ENCODE measurements at places on chromosomes 4 and X.
A peak's percentile ranks its signal among the peaks of the same experiment; 100 is the strongest.

- no peak for DNase-seq
These were observed 108.3 kb downstream of the DCTD start for GRCh38 chr4:182808673-182809416.

DNA sequence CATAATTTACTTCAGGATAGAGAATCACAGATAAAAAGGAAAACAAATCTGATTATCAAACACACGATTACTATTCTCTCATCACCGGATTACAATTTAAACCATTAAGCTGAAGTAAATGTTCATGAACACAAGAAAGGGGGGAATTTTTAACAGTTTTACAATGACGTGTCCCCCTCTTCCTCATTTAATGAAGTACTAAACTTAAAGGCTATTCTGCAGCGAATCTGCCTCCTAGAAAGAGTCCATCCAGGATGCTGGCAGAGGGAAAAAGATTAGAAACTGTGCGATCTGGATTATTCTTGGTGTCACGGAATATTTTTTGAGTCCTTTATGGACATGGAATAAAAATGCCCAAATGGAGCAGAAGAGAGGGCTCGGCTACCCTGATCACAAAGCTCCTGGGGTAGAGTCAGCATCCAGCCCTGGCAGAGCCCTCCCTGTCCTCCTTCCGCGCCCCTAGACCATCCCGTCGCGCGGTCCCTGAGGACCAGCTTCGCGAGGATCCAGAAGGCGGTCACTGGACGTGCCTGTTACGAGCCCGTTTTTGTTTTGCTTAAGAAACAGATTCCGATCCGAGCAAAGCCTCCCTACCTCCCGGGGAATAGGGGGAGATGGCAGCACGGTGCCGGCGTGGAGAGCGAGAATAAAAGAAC, 1.2 kb downstream of the ELF2 start:
- DNase-seq: no peak

DNA sequence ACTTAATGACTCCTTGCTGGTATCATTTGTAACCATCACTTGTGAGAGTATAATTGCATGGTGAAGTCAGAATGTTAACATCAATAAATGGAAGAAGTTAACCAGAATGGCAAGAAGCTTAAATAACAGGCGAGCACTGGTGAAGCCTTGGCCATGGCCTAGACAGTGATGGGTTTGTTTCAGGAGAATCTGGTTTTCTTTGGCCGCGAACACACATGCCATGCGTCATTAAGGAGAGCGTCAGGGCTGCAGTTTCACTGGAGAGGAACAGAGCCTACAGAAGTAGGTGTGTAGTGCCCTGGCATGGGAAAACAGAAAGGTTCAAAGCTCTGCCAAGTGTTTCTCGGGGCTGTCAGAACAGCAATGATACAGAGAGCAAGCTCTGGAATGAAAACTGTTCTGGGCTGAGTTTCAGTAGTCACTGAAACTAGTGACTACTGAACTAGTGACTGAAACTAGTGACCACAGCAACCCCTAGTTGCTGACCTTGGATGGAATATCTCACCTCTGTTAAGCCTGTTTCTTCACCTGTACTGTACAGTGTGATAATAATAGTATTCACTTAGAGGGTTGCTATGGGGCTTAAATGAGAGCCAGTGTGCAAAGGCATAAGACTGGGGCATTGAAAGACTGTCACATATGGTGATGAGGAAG, 93.8 kb downstream of the C4orf51 start:
- DNase-seq: no peak

- no peak for DNase-seq
These were observed 2.4 kb downstream of the PPEF1 start for GRCh38 chrX:18709833-18710232.

- no peak for DNase-seq
These were observed 235.5 kb downstream of the GALNTL6 start for GRCh38 chr4:172048666-172049065.

- DNase-seq: peak; percentile 40
These were observed 41.9 kb downstream of the TNIP2 start for GRCh38 chr4:2714061-2714770.

GRCh38 chr4:183256756-183257385, 63.2 kb downstream of the CLDN22 start:
- DNase-seq: no peak

DNA sequence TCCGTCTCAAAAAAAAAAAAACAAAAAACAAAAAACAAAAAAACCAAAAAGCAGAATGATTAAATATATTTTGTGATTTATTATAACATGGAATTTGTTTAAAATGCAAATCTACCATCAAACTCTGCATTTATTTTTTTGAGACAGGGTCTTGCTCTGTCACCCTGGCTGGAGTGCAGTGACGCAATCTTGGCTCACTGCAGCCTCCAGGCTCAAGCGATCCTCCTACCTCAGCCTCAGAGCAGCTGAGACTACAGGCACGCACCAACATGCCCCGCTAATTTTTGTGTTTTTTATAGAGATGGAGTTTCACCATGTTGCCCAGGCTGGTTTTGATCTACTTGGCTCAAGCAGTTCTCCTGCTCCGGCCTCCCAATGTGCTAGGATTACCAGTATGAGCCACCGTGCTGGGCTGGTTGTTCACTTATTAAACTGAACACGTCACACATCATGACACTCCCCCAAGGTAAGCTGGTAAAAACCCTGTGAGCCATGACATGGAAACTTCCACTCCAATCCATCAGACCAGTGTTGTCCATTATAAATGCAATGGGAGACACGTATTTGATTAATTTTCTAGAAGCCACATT, 45.7 kb downstream of the RBM47 start:
- DNase-seq: no peak

GRCh38 chr4:54215379-54216077, 13.6 kb upstream of the PDGFRA start:
- peak; percentile 28 for DNase-seq

DNA sequence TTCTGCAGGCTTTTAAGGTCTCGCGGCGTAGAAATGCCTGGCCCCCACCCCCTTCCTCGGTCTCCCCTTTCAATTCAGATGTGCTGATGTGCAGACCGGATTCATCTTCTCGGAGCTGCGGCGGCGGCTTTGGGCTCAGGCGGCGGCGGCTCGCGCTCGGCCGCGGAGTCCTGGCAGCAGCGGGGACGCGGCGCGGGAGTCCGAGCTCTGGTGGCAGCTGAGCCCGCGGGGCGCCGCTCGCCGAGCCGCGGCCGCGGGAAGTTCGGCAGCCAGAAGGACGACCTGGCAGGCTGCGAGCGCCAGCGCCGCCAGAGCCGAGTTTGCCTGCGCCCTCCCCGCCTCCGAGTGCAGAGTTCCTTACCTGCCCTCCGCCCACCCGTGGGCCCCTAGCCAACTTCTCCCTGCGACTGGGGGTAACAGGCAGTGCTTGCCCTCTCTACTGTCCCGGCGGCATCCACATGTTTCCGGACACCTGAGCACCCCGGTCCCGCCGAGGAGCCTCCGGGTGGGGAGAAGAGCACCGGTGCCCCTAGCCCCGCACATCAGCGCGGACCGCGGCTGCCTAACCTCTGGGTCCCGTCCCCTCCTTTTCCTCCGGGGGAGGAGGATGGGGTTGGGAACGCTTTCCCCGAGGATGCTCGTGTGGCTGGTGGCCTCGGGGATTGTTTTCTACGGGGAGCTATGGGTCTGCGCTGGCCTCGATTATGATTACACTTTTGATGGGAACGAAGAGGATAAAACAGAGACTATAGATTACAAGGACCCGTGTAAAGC, 448 bp downstream of the TLL1 start:
- no peak for DNase-seq

DNA sequence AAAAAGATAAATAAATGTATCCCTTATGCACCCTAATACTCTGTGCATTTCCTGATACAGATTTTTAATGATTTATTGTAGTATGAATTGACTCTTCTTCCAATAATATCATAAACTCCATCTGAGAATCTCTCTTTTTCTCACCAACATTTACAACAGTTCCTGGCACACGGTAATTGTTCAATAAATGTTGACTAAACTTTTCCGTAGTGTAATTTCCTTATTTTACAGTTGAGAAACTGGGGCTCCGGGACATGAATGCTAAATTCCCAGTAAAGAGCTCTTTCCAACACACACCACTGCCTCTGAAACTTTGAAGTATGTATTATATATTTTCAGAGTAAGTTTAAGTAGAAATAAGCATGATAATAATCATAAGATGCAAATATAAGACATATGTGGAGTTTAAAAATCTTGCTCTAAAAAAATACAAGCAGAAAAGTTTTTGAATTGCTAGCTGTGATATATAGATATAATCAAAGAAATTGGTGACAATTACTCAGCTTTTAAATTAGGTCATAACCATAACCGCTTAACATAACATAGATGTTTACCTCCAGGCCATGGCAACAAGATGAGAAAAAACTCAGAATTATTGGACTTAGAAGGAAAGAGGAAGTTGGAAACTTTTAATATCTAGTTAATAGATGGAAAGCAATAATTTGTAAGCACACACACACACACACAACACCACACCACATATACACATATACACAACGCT, 28.2 kb upstream of the ANTXR2 start:
- no peak for DNase-seq

- DNase-seq: no peak
These were observed 136.4 kb downstream of the ZNF674 start for GRCh38 chrX:46408553-46409407.

DNA sequence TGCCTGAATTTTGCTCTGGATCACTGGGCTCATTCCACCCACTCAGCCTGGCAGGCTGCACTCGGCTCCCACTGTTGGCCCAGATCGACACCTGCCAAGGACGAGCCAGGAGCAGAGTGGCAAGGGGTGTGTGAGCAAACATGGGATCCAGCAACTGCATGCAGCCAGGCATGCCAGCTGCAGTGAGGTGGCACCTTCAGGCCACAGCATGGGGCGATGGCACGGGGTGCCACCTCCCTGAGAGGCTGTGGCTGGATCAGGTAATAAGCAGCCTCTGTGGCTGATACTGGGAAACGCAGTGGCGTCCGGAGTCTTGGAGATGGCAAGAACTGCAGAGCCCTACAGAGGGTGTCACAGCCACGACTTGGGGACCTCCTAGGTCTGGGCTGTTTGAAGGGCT, 244.5 kb upstream of the FSTL5 start:
- DNase-seq: no peak

DNA sequence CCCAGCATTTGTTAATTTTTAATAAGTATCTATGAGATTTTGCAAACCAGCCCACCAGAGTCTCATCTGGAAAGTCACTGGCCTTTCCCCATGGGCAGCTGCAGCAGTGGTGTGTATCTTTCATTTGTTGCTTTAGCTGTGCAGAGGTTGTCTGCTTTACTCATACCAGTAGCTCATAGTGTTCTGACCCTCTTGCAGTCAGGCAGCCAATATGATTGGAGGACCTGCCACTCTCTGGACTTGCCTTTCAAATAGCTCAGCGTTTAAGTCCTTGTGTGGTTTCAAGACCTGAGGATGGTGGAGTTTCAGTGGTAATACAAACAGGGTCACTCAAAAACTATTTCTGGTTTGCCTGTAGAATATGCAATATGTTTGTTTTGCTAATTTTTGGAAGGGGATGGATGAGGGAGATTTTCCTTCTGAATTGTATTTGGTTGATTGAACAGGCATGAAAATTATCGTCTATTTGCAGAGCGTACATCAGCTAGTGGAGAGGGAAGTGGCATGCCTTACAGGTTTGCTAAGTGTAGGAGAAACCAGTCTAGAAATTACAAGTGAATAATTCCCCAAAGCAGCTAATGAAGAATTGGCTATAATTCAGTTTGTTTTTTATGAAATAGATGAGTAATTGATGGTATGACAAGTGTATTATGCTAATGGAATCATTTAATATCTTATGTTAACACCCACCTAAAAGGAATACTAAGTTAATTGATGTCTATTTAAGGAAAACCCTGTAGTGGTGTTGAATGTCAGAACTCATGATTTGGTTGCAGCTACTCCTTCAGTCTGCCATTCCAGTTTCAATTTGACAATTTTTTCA, 8.9 kb downstream of the POLA1 start:
- DNase-seq: no peak

DNA sequence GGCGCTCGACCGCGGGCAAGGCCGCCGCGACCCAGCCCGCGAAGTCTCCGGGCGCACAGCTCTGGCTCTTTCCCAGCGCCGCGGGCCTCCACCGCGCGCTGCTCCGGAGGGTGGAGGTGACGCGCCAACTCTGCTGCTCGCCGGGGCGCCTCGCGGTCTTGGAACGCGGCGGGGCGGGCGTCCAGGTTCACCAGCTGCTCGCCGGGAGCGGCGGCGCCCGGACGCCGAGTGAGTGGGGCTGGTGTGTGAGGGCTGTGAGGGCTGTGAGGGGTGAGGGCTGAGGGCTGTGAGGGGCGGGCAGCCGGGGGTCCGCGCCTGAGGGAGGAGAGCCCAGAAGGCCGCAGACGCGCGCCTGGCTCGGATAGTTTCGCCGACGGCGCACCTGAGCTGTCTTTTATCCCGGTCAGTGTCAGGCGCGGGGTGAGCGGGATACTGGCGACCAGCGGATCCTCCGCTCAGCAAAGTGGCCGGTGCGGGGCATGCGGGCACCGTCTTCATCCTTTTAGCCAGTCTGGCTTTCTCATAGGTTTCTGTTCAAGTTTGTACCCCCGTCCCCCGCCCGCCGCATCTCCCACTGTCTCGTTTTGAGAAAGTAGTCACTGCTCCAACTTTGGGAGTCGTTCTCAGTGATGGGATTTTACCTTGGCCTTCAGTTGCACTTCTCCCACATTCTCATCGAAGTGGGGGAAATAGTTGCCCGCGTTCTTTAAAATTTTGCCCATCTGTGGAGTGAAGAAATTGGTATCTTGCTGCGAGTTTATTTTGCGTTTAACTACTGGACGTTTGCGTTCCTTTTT, 586 bp downstream of the HERC5 start:
- no peak for DNase-seq

GRCh38 chr4:930028-930551, 2.0 kb downstream of the GAK start:
- DNase-seq: peak; percentile 5

- DNase-seq: no peak
These were observed 2.2 kb upstream of the SLC38A5 start for GRCh38 chrX:48472225-48472624.

DNA sequence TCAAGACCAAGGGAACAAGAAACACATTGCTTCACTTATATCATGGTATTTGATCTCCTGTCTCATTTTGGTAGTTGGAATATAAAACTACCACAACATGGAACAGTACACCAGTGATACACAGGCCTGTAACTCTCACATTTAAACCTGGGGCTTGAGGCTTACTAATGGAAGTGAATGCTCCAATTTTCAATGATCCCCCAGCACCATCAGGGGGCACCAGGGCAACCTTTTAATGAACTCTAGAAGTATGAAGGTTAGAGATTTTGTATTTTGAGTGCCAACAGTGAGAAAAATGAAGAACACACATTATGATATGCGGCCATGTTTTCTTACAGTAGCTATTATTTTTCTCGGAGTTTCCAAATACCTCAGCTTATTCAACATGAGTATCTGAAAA, 50.7 kb downstream of the C4orf33 start:
- DNase-seq: no peak

DNA sequence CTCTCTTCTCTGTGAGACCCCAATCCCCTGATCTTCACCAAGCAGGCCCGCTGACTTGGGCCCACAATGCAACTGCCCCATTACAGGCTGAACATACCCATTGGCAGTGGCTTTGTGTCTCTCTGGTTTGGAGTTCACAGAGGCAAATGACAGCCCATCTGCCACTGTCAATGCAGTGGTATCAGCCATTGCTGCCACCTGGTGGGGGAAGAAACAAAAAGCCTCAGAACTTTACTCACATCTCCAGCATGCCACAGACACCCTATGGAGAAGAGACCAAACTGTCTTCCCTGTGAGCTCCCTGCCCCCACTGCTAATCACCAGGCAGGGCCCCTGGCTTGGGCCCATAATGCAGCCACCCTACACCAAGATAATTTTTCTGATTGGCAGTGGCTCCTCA, 729.3 kb upstream of the ACTRT1 start:
- no peak for DNase-seq

All from NCI-H2029 treated with DMSO at 0.1 percent for 48 hours (cell line).